ENCODE measurements at places on chromosomes 16 and 17. TPM values are rescaled to one million over a fixed set of nuclear protein-coding genes. Genes with fewer than 3 reads are reported as not detected.

The SPNS2 gene
- 151 TPM for total RNA-seq

The CMTM3 gene
- total RNA-seq: 22.2 TPM

The TMEM100 gene
- 0.17 TPM for total RNA-seq

The HOXB6 gene
- total RNA-seq: 56.2 TPM

The ARL5C gene
- total RNA-seq: not detected

The TOX3 gene
- total RNA-seq: 1.7 TPM

The WNT3 gene
- 1.9 TPM for total RNA-seq

GRCh38 chr16:74073456-74073855 lies 223.2 kb upstream of the PSMD7 start:
- DNase-seq: no peak

DNA sequence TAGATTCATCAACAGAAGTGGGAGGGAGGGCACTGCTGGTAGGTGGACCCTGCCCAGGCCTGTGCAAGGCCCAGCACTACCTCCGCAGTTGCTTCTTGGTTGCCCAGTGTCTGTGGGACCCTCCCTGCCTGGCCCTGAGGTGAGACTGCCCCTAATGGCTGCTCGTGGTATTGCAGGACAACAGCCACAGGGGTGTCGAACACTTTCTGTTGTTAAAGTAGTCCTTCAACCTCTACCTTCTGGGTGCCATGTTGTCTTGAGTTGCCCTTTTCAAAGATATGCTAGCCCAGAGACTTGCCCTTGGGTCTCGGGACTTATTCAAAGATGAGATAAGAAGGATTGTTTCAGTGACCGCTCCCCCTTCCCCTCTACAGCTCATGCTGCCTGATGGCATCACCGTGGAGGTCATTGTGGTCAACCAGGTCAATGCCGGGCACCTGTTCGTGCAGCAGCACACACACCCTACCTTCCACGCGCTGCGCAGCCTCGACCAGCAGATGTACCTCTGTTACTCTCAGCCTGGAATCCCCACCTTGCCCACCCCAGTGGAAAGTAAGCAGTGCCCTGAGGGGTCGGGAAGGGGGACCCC lies 29.1 kb downstream of the AKAP1 start:
- DNase-seq: no peak

DNA sequence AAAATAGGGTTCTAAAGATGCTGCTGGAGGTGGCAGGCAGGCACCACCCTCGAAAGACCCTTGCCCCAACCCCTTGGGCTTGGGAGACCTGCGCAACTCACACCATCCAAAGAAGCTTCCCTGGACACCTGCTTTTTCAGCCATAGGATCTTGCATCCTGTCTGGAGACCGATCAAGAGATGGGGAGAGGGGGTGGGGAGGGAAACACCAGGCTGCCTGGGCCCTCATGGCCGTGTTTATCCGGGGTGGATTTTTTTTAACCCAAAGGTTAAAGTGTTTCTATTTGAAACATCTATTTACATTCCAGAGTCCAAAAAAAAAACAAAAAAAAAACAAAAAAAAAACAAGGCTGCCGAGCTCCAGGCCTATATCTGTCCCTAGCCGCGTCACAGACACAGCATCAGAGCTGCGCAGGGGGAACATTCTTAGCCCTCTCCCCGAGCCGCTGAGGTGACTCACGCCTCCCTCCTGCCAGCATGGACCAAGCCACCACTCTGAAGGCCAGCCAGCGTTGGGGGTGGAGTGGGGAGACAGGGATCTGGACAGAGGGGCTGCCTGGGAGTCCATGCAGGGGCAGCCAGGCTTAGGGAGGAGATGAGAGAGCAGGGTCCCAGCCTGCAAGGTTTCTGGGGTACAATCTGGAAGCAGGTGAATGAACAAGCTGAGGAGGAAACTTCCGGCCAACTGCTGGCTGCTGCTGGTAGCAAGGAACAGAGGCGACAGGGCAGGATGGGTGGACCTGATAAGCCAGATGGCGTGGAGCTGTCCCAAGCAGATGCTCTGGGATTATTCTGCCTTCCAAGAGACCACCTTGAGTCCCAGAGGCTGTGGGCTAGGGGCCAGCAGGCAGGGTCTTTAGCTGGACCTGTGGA lies 14.8 kb downstream of the HDAC5 start:
- DNase-seq: peak; percentile 72

DNA sequence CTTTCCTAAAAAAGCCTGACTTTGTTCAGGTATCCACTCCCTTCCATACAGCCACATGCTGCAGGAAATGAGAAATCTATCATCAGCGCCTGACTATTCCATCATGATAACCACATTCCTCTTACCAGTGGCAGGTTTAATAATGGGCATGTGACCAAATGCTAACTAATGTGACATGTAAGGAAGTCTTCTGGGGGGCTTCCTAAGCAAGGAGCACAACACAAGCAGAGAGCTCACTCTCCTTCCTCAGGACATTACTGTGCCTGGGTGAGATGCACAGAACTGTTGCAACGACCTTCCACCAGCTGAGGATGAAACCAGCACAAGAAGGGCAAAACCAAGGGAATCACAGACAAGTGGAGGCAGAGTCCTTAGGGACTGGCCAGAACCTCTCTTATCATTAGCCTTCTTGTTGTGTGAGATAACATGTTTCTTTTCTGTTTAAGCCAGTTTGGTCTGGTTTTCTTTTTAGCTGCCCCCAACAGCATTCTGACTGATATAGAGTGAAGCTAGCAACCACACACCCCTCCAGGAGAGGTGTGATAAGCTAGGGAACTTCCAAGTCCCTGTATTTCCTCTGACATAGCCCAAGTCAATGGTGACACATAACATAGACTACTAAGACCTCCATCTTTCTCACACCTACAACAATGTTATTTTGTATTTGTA lies 16.9 kb downstream of the MYO1D start:
- no peak for DNase-seq

DNA sequence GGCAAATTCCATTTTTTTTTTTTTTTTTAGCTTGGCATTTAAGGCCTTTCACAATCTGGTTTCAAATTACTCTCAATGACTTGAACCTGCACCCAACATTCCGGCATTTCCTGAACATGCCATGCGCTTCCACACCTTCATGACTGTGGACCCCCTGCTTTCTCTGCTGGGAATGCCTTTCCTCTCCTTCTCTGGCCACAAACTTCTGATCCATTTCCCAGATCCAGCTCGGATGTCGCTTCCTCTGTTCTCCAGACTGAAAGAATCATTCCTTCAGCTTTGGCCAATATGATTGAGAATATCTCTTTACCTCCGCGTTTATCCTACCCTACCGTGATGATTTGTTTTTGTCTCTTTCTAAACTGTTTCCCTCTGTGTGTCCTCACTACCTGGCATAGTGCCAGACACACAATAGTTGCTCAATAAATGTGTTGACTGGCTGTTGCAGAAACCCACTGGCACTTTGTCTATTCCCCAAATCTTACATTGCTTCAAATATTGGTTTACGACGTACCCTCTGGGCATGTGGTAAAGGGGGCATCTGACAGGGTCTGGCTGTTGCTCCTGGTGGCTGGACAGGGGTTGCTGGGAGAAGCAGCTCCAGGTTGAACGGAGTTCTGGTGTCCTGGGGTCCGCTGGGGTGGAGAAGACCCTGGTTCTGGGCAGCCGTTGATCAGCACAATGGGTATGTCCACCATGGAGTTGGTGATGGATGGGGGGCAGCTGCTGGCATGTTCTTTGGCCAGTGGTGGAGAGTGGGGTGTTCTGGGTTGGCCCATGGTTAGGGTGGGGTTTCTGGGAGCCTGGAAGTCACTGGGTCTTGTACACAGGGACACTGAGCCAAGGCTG lies 14.7 kb downstream of the TNS4 start:
- peak; percentile 95 for DNase-seq

DNA sequence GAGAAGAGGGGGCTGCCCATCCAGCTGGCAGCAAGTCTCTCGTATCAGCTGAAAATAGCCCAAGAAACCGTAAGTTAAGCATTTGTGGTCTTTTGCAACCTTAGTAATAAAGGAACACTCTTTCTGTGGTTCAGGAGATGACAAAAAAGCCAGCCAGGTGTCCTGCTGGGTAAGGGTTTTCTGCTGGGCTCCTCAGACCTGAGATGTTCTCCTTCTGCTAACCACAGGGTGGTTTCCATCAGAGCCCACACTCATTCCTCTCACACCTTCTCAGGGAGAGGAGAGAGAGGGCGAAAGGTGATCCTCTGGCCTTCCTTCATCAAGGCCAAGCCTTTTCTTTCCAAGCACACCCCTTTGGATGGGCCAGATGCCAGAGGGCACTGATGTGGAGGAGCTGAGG lies 70.7 kb downstream of the TEX14 start:
- no peak for DNase-seq

GRCh38 chr16:56868175-56868574 lies 3.2 kb downstream of the SLC12A3 start:
- DNase-seq: no peak

DNA sequence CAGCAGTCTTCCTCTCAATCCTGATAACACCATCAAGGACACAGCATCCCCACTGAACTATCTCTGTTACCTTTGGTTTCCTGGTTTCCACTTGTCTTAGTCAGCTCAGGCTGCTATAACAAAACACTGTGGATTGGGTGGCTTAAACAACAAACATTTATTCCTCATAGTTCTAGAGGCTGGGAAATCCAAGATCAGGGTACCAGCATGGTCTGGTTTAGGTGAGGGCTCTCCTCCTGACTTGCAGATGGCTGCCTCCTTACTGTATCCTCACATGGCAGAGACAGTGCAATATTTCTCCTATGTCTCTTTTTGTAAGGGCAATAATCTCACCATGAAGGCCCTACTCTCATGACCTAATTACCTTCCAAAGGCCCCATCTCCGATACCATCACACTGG lies 103.2 kb upstream of the AXIN2 start:
- DNase-seq: no peak

DNA sequence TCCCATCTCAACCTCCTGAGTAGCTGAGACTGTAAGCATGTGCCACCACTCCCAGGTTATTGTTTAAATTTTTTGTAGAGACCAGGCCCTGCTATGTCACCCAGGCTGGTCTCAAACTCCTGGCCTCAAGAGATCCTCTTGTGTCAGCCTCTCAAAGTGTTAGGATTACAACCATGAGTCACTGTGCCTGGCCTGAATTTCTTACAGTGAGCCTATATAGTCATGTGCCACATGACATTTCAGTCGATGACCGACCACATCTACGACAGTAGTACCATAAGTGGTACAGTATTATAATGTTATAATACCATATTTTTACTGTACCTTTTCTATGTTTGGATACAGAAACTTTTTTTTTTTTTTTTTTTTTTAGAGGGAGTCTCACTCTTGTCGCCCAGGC lies 195.3 kb downstream of the STX8 start:
- DNase-seq: no peak

Measured in renal cortical epithelial cell (primary cell).